Cortex of kidney (tissue), 1 donor: ENCODE measurements at places on chromosomes 7 and 10.

GRCh38 chr7:12402365-12402725 is 1.3 kb downstream of the VWDE start:
- no peak for DNase-seq

GRCh38 chr7:1753564-1753867 is 83.4 kb downstream of the ELFN1 start:
- no peak for DNase-seq

- DNase-seq: no peak
Measured at GRCh38 chr7:1668396-1669063, 1.5 kb upstream of the ELFN1 start.

DNA sequence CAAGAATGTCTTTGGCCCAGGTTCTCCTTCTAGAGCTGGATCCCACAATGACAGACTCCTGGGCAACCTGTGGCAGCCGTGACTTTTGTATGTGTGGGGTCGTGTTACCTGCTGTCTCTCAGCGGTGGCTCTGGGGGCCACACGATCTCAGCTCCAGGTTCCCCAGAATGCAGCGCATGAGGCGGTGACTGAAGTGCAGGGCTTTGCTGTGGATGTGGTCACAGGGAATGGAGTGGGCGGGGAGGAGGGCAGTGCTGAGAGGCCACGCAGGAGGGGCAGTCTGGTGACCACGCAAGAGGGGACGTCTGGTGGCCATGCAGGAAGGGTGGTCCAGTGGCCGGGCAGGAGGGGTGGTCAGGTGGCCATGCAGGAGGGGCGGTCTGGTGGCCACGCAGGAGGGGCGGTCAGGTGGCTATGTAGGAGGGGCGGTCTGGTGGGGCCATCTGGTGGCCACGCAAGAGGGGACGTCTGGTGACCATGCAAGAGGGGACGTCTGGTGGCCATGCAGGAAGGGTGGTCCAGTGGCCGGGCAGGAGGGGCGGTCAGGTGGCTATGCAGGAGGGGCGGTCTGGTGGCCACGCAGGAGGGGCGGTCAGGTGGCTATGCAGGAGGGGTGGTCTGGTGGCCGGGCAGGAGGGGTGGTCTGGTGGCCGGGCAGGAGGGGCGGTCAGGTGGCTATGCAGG is 112.7 kb downstream of the ACTR3B start:
- no peak for DNase-seq

GRCh38 chr7:96426027-96426426 is 104.1 kb upstream of the SLC25A13 start:
- DNase-seq: no peak

DNA sequence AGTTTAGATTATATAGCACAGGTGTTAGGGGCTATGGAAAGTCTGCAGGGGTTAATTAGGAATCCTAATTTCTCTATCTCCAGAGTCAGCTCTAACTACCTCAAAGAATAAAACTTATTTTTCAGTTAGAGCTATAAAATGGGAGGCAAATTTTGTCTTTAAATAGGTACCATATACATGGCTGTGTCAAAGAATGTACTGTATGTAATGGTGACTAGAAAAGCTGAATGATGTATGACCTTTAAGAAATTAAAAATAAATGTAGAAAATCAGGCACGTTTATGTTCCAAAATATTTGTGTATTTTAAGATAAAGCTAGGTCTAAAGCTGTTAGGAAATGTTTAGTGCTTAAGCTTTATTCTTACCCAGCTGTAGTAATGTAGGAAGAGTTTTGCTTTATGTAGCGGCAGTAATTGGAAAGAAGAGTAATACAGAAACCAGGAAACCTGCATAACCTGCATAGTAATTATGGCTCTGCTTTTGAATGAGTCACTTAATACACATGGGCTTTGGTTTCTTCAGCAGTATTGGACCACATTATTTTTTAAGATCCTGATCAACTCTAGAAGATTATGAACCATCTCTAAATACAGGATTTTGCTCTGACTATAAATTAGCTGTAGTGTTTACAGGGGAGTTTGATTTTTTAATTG is 85.0 kb downstream of the KMT2E start:
- no peak for DNase-seq

DNA sequence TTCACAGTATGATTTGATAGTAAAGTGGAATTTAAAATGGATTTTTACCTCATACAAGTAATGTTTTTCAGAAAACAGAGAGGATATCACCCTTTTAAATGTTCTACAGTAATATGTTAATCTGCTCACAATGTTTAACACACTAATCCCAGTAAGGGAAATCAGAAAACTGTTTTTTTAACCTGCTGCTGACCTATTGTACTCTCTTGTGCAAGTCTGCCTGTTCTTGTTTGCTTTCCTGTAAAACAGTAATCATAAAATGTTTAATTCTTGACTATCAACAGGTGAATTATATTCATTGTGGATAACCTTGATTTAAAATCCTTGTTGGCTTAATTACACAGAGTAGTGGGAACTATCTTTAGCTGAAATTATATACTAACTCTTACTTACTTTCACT is 126.4 kb downstream of the GNAT3 start:
- DNase-seq: no peak

DNA sequence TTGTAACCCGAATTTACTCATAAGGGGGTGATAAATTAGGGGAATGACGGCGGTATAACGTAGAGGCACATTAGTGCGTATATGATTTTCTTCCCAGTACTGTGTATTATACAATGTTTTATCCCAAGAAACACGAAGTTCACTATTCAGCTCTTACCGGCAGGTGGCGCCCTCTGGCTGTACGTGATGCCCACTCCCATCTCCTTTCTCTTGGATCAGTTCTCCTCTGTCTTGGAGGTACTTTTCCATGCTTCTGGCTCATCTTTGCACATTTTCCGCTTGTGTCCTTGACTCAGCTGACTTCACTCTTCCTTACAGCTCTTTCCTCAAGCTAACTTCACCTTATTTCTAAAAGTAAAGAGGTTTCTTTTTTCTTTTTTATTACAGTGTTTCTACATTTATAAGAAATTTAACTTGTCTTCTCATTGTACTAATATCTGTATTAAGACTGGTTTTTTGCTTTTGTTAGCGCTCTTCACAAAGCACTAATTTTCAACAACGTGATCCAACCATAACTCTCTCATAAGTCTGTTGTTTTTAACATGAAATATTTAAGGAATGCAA is 21.3 kb downstream of the TMEM176B start:
- DNase-seq: no peak

GRCh38 chr7:158067931-158068482 is 519.6 kb downstream of the PTPRN2 start:
- no peak for DNase-seq

- DNase-seq: no peak
Measured at GRCh38 chr7:95139922-95140321, 184.4 kb downstream of the PON1 start.

DNA sequence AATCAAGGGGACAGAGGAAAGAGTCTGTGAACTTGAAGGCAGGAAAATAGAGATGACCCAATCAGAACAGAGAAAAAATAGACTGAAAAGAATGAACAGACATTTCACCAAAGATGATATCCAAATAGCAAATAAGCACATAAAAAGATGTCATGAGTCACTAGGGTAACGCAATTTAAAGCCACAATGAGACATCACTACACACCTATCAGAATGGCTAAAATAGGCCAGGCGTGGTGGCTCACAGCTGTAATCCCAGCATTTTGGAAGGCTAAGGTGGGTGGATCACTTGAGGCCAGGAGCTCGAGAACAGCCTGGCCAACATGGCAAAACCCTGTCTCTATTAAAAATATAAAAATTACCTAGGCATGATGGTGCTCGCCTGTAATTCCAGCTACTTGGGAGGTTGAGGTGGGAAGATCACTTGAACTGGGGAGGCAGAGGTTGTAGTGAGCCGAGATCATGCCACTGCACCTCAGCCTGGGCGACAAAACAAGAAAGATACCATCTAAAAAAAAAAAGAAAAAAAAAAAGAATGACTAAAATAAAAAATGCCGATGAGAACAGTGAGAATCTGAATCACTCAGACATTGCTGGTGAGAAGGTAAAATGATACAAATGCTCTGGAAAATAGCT is 100.9 kb downstream of the LHPP start:
- no peak for DNase-seq

- DNase-seq: no peak
Measured at GRCh38 chr7:42238709-42239366, 1.8 kb upstream of the GLI3 start.

GRCh38 chr7:150409300-150410030 is 30.3 kb downstream of the ZNF775 start:
- DNase-seq: no peak

DNA sequence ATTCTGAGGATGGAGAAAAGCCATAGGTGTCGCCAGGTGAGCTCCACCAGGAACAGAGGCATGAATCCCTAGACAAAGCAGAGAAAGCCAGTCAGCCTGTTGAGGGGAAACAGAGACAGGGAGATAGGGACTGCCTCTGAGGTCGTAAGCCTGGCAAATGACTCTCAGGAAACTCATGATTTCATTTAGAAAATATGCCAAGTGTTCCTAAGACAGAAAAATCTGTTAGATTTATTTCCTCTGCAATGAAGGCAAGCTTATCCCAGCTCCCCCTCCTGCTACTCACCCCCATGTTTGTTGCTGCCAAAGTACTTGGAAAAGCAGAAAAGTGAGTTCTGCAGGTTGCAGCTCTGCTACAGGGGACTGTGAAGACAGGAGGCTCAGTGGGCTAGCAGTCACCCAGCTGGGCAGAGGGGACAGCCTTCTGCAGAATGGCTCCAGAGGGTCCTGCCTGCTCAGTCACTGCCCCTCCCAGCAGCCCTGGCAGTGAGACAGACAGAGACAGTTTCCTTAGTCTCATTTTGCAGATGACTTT is 184.3 kb downstream of the ADRA2A start:
- no peak for DNase-seq

- no peak for DNase-seq
Measured at GRCh38 chr7:123355576-123356190, 155.9 kb upstream of the SLC13A1 start.

DNA sequence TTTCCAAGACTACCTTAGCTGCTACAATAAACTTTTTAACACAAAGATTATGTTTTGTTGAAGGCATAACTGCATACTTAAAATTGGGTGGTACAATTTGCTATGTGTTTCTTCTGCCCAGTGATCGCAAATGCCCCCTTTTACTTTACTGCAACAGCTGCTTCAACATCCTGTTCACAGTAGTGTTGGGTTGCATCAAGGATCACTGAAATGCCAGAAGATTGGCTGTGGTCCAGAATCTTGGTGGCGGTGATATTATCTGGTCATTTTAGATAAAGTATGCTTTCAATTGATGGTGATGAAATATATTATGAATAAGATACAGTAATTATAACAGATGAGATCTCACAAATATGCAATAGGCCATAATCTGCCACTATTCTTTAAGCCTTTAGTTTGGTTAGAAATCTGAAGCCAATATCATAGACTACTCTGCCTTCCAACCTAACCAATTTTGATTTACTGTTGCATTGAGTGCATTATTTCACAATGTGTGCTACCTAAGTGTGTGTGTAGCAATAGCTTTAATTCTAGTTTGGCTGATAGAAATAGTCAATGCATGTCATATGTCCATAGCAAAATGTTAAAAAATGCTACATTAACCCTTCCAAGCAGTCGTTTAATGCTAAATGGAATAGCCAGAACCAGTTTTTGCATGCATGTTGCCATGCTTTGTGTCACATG is 29.8 kb upstream of the ING3 start:
- DNase-seq: no peak

DNA sequence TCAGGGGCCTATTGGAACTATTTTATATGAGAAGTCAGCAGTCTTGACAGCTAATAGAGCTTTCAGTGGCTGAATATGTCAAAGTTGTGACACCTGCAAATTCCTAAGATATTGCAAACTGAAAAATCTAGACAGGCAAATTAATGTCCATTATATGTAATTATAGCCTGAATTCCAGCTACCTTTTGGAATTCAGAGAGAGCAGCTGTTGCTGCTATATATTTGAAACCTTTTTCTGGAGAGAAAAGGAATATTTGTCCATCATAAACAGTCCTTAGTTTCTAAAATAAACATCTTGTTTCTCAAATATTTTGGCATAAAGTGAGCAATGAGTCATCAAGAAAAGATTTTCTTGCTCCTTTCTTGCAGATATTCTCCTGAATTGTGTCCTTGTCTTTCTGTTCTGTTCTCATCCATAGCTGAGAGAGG is 408.9 kb upstream of the SEMA3D start:
- no peak for DNase-seq

GRCh38 chr7:155183655-155184054 is 113.5 kb downstream of the HTR5A start:
- DNase-seq: no peak

- no peak for DNase-seq
Measured at GRCh38 chr10:16119445-16119844, 259.1 kb upstream of the MINDY3 start.

- DNase-seq: no peak
Measured at GRCh38 chr10:94602729-94603515, 57.3 kb downstream of the HELLS start.

DNA sequence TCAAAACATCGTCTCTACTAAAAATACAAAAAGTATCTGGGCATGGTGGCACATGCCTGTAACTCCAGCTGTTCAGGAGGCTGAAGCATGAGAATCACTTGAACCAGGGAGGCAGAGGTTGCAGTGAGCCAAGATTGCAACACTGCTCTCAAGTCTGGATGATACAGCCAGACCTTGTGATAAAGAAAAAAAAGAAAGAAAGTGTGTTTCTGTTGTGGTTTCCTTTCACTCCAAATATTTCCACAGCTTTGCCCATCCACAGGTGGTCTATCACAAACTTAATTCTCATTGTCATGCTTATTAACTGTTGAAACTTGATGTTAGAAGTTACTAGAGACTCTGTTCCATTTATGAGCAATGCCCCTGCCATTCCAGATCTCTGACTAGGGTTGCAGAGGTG is 316.0 kb upstream of the SEMA3C start:
- no peak for DNase-seq

- DNase-seq: no peak
Measured at GRCh38 chr7:139850906-139851305, 21.8 kb downstream of the TBXAS1 start.

GRCh38 chr10:98916526-98917125 is 319.0 kb downstream of the HPSE2 start:
- no peak for DNase-seq

DNA sequence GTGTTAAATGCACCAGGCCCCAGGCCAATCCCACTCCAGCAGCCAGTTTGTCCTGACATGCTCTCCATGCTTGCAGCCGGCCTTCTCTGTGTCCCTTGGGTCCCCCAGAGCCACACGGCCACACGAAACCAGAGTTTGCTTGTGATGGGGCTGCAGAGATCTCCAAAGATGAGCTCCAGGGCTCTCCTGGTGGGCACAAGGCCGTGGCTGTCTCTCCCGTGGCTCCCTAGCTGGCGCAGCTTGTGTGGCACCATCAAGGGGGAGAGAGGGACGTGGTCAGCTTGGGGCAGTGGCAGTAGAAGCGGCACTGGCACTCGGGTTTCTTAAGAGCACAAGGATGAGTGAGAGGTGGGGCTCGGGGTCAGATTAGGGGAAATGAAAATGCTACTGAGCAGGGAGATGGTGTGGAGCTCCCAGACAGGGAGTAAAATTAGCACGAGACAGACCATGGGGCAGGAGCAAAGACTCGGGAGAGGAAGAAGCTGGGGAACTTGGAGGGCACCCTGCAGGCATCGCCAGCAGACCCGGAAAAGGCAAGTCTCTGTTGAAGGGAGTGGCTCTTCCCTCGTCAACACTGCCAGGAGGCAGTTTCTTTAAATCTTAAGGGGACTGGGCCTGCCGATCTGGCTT is 572.5 kb upstream of the FOXK1 start:
- no peak for DNase-seq

- DNase-seq: no peak
Measured at GRCh38 chr7:74092964-74093471, 9.4 kb downstream of the LIMK1 start.

- no peak for DNase-seq
Measured at GRCh38 chr10:12401466-12401865, 52.1 kb downstream of the CAMK1D start.
